ENCODE measurements at places on chromosomes 5 and 9. TPM values are rescaled to one million over a fixed set of nuclear protein-coding genes. Genes with fewer than 3 reads are reported as not detected.

The EQTN gene
- total RNA-seq = not detected

GRCh38 chr5:43040287-43041098 lies at the start of gene ANXA2R:
Gene ANXA2R (minus strand): TSS chr5:43040319. CDS start chr5:43040046, 273 bp downstream.
- peak; percentile 94 for DNase-seq

- DNase-seq = no peak
Measured at GRCh38 chr9:105855987-105856386, 161.6 kb downstream of the TMEM38B start.

- no peak for DNase-seq
Measured at GRCh38 chr5:105882956-105883481, 1787.7 kb downstream of the EFNA5 start.

- no peak for DNase-seq
Measured at GRCh38 chr5:622359-622758, 10.2 kb downstream of the CEP72 start.

The C9orf50 gene
- total RNA-seq = not detected

The TJP2 gene
- 33.2 TPM for total RNA-seq
